T-helper 17 cell (primary cell): ENCODE measurements at places on chromosomes 6 and 20. TPM values are rescaled to one million over a fixed set of nuclear protein-coding genes. Genes with fewer than 3 reads are reported as not detected.

PAK5 gene
- not detected for total RNA-seq

DNA sequence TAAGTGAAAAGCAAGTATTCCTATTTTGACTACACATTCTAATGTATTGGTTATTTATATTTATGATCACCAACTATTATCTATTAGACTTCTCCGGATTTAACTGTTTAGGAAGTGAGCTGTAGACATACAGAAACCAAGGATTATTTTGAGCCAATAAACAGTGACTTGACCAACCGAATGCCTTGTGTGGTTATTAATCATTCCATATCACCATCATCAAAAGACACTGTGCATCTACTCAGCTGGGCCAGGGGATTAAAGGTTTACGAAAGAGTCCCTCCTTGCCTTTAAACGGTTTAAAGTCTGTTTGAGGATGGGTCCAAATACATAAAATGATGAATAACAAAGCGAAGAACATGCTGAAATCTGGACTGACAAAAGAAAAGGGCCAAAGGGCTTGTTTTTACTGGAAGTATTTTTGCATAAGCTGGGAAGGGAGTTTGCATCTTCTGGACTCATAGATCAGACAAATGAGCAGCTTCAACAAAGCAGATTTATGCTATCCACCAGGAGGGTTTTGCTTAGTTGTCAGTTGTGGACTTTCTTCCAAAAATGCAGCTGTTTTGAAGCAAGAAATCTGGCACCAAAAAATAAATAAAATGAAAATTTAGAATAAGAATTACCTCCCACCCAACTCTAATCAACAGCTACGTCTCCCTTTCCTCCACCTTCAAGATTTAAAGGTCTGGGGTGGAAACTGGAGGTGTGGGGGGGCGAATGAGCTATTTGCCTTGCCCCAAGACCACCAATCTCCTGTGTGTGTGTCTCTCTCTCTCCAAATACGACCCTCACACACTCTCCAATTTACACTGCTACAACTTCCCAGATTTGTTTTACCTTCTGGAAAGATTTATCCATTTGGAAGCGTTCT, 33.6 kb upstream of the ID4 start:
- no peaks in the 10 kb centered on the region for H3K36me3 ChIP-seq
- no peak overlapping the region for H3K27ac ChIP-seq
- peaks cover 38% of the 10 kb centered on the region for H3K27me3 ChIP-seq
- peak overlapping the region; percentile 15 for H3K4me3 ChIP-seq
- H3K4me1 ChIP-seq: peaks cover 9% of the 10 kb centered on the region

- H3K36me3 ChIP-seq: peaks cover 2% of the 10 kb centered on the region
- no peaks in the 10 kb centered on the region for H3K27me3 ChIP-seq
- H3K4me1 ChIP-seq: peaks cover 53% of the 10 kb centered on the region
- no peak for DNase-seq
- peak overlapping the region; percentile 99 for H3K27ac ChIP-seq
- H3K4me3 ChIP-seq: peak overlapping the region; percentile 85
These were observed 8.8 kb downstream of the STX16 start for GRCh38 chr20:58659841-58660240.

GRCh38 chr6:147040121-147040910, 163.9 kb upstream of the STXBP5 start:
- H3K4me1 ChIP-seq: no peaks in the 10 kb centered on the region
- H3K36me3 ChIP-seq: no peaks in the 10 kb centered on the region
- no peak for DNase-seq
- no peak overlapping the region for H3K4me3 ChIP-seq
- peaks cover 8% of the 10 kb centered on the region for H3K27me3 ChIP-seq

DNA sequence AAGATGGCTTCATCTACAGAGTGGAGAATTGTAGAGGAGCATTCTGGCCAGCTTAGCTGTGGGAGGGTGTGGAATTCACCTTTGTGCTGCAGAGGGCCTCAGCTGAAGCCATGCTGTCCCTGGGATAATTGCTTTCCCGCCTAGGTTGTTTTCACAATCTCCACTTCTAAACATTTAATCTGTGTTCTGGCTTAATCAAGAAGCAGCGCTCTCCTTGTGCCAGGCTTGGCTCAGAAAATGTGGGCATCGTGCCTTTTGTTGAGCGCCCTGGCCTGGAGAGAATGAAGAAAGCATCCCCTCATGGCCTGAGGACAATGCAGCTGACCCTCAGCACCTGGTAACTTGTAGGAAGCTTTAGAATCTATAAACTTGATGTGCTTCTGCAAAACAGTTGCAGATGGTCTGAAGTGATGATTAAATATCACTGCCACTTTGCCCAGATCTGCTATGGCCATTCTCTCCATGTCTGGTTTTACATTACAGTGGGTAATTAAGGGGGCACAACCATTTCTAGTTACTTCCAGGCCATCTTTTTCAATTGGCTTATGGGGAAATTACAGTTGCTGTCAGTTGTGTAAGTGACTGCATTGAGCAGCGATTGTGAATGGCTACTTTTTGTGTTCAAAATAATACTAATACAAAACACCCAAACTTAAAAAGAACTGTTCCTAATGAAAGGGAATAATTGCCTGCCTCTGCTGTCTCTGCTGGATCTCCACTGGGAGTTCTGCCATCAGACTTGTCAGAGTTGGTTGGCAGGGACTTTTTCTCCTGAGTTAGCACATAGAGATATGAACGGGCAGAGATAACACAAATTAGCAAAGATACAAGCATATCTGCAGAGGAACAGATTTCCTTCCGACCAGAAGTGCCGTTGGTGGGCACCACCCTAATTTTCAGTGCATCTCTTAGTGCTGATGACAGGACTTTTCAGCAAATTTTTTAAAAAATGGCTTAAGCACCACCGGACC, 18.4 kb downstream of the CTNNBL1 start:
- H3K27ac ChIP-seq: peak overlapping the region; percentile 4
- no peak for DNase-seq
- peaks cover 4% of the 10 kb centered on the region for H3K36me3 ChIP-seq
- H3K4me1 ChIP-seq: peaks cover 42% of the 10 kb centered on the region

- no peaks in the 10 kb centered on the region for H3K36me3 ChIP-seq
- no peak overlapping the region for H3K4me3 ChIP-seq
- no peak for DNase-seq
- no peaks in the 10 kb centered on the region for H3K27me3 ChIP-seq
- no peak overlapping the region for H3K27ac ChIP-seq
These were observed 703.4 kb downstream of the EPHA7 start for GRCh38 chr6:92715991-92716390.

SYCP2 gene
- 5.3 TPM for total RNA-seq

DNA sequence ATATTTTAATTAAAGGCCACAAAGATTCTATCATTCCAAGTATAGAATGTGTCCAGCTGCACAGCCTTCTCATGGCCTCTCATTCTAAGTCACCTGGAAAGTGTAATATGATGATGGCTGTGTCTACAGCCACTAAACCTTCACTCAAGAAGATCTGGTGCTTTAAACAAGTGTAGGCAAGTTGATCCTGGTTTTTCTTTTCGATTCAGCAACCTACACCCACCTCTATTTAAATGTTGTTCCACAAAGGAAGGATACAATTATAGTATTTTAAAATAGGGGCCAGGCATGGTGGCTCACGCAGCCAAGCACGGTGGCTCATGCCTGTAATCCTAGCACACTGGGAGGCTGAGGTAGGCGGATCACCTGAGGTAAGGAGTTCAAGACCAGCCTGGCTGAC, 25.5 kb upstream of the DST start:
- no peaks in the 10 kb centered on the region for H3K36me3 ChIP-seq
- H3K27me3 ChIP-seq: peaks cover 8% of the 10 kb centered on the region
- H3K4me1 ChIP-seq: peaks cover 2% of the 10 kb centered on the region
- no peak for DNase-seq
- no peak overlapping the region for H3K27ac ChIP-seq
- no peak overlapping the region for H3K4me3 ChIP-seq
